ENCODE measurements at places on chromosomes 13 and 19.

GRCh38 chr13:105774739-105775460, 760.6 kb downstream of the EFNB2 start:
- DNase-seq: no peak

DNA sequence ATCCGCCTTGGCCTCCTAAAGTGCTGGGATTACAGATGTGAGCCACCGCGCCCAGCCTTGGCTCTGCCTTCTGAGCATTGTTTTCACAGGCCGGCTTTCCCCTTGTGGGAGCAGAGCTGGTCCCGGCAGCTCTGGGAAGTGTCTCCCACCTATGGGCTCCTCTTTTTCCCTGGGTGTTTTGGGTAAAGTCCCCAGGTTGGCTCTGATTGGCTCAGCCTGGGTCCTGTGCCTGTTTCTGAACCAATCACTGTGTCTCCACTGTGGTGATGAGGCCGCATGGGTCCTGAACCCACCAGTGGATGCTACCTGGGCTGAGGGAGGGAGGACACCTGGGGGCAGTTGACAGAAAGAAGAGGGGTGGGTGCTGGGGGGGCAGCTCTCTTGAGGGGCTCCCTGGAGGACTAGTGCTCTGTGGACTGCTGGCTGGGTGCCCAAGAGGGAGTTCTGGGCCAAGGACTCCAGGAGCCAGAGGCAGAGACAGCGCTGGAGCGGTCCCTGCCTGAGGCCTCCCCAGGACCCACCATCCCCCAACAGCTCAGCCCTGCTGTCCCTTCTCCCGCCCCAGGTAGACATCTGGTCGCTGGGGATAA, 19.6 kb upstream of the NCCRP1 start:
- DNase-seq: no peak

DNA sequence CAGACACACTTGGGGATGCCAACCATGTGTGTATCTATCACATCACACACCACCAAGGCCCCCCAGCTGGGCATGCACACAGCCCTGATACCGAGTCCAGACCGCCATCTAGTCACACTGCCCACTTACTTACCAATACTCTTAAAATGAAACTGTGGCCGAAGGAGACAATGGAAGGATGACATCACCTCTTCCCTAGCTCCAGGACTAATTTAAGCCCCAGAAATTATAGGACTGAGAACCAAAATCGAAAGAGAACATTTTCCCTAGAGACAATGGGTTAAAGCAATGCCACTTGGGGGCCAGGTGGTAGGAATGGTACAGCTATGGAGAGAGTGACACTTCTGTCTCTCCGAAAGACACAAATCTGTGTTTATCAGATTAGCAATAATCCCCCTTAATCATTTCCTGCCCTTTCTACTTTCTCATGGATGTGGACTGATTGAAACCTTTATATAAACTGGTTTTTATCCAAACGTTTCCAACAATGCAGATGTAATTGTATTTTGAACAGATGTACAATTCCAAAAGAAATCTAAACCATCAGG, 663 bp upstream of the GGACT start:
- DNase-seq: no peak

GRCh38 chr19:50669302-50670101, 20.3 kb downstream of the C19orf81 start:
- DNase-seq: no peak

DNA sequence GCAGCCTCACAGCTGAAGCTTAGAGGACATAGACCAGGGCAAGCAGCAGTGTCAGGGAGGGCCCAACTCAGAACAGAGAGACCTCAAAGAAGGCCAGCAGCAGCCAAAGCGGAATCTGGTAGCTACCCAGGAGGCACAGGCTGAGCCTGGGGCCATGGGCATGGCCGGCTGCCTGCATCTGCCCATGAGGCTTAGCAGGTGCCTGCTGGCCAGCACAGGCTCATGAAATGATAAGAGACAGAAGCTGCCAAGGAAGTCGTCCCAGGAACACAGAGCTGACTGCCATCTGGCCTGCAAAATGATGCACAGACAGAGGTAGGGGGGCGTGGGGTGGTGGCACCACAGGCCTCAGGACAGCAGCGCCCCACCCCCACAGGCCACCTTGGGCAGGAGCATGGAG, 29.2 kb downstream of the TUBA3C start:
- DNase-seq: no peak

DNA sequence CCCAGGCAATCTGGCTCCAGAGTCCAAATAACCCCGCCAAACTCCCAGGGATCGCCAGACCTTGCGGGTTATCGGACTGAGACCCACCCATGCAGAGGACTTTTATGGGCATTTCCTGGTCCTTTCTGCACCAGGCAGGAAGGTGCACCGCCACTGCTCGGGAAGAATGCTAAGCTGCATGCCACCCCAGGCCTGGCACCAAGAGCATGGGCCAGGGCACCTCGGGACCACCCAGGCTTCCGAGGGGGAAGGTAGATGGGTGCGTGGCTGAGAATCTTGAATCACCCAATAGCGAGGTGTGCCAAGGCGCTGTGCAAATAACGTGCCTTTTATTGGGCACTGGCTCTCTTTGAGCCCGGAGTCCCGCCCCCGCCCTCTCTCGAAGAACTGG, 422 bp upstream of the ZNF575 start:
- no peak for DNase-seq

GRCh38 chr19:47225746-47226425, 5.1 kb downstream of the BBC3 start:
- DNase-seq: peak; percentile 92

DNA sequence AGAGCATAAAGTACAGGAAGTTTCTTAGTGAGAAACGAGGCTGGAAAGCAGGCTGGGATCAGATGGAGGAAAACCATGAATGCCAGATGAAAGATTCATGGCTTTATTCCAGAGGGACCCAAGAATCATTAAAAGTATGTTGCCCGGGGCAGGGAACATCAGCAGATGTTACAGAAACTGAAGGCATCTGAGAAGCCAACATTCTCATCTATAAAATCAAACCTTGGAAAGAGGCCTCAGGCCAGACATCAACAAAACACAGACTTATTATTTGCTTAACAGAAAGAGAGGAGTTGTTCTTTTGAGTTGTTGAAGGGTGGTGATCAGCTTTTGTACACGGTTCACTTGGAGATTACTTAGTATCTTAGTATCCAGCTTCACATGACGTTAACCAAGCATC, 543.6 kb downstream of the RFC3 start:
- DNase-seq: no peak

- no peak for DNase-seq
These were observed 5.4 kb downstream of the NLRP12 start for GRCh38 chr19:53818756-53819155.

DNA sequence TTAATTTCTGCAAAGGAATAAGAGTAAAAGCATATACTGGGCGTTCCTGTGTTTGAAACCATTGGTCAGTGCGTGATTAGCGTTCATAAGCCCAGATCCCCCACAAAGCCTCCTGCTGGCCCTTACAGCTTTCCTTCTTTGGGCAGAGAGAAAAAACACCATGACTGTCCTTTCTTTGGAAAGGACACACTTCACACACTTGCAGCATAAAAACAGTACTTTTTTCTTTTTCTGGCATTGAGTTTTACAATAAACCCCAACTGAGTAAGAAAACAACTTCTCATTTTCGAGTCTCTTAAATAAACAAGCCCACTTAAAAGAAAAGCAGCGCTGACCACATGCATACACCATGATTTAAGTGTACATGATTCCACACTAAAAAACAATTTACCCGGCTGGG, 35.8 kb downstream of the SMAD9 start:
- no peak for DNase-seq

DNA sequence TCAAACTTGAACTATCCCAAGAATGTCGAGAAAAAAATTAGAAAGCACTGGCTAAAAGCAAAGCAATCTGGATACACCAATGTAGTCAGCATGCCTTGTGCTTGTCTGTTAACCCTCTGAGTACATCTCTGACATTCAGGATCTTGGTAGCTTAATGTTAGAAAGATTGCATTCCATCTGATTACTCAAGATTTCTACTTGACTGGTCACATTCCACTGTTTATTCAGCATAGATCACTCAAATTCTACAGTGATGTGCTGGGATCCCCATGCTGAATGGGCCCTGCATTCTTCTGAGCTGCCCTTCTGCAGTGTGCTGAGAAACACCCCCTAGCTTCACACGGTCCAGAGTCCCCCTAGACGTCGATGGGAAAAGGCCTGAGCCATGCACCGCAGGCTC, 295.4 kb upstream of the MAB21L1 start:
- DNase-seq: no peak

GRCh38 chr13:27371932-27372331, 52.5 kb upstream of the GTF3A start:
- DNase-seq: no peak

DNA sequence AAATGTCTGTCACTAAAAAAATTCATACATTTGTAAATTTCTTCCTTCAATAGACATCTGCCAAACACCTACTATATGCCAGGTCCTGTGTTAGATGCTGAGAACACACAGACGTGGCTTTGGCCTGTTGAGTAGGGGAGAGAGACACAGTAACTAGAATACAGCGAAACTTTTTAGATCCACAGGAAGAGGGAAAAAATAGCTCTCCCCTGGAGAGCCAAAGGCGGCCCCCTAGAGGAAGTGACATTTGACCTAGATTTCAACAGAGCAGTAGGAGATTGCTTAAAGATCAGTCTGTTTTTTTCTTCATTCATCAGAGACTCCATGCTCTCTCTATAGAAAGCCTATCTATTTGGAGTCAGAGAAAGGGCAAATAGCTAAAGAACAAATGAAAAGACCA, 11.3 kb downstream of the LCP1 start:
- no peak for DNase-seq

GRCh38 chr13:66659286-66659685, 570.9 kb downstream of the PCDH9 start:
- no peak for DNase-seq

- DNase-seq: no peak
These were observed 109.5 kb downstream of the TBC1D4 start for GRCh38 chr13:75372517-75372916.

GRCh38 chr13:44895264-44895952, 93.9 kb downstream of the NUFIP1 start:
- DNase-seq: no peak

DNA sequence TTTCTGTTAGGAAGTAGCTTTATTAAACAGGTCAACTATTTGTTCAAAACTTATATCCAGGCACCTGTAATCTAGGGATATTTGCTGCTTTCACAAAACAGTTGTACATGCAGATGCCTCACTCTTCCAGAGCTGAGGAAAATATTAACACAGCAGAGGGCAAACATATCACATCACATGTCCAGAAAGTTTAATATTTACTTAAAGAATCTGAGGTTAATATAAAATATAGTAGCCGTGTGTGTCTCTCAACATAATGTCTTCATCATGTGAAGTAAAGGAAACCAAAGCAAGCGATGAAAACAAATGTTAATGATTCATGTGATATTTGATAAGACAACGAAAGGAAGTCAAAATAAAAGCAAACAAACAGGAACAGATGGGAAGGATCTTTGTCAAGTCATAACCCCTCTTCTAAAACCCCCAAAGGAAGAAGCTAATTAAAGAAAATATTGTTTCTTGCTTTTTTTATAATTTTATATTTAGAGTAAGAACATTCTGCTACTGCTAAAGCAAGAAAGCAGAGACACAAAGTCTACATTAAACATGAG, 418.8 kb downstream of the DACH1 start:
- DNase-seq: no peak

DNA sequence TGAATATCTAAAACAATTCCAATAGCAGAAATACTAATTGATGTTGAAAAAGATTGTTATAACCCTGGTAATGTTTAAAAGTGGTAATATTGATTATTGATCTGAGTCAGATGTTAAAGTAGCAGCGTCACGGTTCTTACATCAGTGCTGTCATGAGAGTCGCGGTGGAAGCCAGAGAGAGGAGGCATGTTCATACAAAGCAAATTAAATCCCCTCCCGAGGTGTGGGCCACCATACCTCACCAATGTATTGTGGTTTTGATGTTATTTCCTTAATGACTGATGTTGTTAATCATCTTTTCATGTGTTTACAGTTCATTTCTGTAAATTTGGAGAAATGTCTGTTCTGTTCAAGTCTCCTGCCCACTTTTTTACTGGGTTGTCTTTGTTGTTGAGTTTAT, 11.2 kb downstream of the ZNF317 start:
- DNase-seq: no peak

Measured in ecto neural progenitor cell (in vitro differentiated cells).